ENCODE measurements at places on chromosomes 13 and 19.

DNA sequence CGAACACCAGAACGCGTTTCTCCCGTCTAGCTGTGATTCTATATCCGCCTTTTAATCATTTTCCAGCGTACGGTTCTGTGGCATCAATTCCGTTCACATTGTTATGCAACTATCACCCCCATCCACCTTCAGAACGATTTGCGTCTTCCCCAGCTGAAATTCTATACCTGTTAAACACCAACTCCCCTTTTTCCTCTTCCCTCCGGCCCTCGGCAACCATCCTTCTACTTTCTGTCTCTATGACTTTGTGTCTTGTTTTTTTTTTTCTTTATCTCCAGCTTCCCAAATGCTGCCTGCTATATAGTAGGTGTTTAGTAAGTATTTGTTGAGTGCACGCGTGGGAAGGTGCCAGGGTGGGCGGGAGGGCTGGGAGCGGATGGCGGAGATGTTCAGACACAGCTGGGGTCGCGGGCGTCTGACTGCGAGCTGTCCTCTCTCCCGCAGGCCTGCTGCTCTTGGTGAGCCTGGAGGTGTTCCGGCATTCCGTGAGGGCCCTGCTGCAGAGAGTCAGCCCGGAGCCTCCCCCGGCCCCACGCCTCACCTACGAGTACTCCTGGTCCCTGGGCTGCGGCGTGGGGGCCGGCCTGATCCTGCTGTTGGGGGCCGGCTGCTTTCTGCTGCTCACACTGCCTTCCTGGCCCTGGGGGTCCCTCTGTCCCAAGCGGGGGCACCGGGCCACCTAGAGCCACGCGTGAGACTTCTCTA lies 20.2 kb downstream of the CACNG6 start:
- no peak for DNase-seq

DNA sequence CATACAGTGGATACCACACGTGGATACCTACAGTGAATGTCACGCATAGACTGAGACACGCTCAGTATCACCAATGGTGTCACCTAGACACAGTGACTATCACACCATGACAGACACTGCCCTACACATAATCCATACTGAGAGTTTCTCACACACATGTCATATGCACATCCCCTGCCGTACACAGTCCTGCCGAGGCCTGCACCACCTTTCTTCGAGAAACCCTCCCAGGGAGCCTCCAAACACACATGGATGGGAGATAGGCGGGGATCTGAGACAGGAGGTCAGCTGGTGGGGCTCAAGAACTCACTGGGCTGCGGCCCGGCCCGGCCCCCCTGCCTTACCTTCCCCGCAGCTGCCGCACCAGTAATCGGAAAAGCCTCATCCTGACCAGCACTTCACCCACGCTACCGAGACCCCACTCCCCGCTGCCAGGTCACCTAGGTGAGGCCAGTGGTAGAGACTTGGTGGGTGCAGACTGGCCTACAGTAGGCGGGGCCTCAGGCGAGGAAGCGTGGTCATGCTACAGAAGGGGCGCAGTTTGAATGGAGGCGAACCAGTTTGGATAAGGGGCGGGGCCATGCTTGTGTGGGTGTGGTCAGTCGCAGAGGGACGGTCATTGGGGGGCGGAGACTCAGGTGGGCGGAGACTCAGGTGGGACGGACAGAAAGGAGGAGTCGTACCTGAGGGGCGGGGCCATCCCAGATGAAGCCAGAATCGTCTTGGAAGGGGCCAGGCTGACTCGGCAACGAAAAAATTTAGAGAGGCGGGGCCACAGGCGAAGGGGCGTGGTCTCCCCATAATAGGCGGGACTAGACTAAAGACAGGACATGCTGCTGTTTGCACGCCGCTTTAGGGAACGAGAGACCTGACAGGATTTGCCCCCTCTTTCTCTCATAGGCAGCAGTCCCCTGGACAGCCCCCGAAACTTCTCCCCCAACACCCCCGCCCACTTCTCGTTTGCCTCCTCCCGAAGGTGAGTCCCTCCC lies 2.1 kb downstream of the MAST1 start:
- DNase-seq, result no peak

- no peak for DNase-seq
Measured at GRCh38 chr13:80297094-80297493, 43.8 kb downstream of the SPRY2 start.

DNA sequence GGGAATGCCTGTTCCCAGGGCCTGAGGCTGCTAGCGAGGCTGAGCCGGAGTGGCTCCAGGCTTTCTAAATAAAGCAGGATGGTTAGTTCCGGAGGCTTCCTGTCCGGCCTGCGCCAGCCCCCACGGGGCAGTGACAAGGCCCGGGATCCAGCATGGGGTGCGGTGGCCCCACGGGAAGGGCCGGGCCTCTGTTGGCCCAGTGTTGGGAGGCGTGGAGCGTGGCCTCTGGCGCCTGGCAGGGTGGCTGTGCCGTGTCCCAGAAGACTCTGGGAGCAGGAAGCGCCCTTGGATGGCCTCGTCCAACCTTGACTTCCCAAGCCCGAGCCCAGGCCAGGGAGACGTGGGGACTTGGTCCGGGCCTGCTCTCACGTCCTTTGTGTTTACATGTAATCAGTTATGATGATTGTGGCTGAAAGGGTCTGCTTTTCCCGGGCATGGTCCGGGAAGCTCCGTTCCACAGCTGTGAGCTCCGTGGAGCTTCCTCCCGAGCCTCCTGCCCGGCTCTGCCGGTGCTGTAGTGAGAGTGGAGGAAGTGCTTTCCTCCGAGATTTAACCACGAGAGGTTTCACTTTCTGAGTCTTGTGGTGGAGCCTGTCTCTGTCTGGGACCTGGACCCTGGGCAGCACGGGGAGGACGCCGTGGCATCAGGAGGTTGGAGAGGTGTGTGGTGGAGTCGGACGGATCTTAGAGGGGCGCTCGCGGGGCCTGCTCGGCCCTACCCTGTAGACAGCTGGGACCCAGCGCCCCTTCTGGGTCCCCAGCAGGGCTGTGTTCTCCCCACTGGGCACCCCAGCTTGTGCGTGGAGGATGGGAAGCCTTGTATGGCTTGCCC lies 4.6 kb downstream of the GNA11 start:
- no peak for DNase-seq

GRCh38 chr19:10262771-10263170 lies 8.1 kb upstream of the ICAM1 start:
- DNase-seq, result no peak

DNA sequence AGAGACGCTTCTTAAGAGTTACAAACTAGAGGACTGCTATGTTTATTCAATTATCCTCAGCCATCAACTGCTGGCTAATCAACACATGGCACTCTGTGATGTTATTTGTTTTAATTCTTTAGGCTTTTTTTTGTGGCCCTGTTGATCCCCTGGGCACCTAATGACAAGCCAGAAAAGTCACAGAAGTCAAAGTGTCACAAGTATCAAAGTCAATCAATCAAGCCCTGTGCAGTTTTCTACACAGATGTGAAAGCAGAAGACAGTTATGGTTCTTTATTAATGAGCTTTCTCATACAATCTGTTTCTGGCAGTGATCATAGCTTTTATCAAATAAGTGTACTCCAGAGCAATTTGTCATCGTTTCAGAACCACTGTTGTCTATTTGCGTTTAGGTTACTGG lies 34.3 kb downstream of the MYO16 start:
- DNase-seq, result no peak

- DNase-seq, result no peak
Measured at GRCh38 chr19:16571822-16572331, 338 bp downstream of the SLC35E1 start.

DNA sequence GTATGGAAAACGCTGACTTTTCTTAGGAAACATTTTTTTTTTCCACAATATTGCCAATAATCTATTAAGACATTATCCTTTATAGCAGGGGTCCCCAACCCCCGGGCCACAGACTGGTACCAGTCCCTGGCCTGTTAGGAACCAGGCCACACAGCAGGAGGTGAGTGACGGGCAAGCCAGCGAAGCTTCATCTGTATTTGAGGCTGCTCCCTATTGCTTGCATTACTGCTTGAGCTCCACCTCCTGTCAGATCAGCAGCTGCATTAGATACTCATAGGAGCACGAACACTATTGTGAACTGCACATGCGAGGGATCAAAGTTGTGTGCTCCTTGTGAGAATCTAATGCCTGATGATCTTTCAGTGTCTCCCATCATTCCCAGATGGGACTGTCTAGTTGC lies 793.7 kb downstream of the SLITRK5 start:
- no peak for DNase-seq

DNA sequence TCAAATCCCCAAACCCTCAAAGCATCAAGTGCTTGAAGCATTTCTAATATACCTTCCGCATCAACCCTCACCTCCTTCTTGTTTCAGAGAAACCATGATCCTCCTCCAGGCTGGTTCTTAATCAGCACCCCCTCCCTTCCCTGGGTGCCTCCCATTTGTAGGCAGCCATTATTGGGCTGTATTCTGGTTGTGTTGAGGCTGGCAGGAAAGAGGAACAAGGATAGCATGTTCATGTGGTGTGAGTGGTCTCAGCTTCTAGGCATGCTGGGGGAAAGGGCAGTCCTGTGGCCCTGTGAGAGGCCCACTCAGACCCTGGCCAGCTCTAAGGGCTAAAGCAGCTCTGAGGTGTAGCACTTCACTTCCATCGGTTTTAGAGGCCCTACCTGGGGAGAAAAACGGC lies 18.9 kb upstream of the TRIM13 start:
- no peak for DNase-seq
